Activated CD4-positive, alpha-beta T cell treated with anti-CD3 and anti-CD28 coated beads, Interleukin-2, amount 50 U/mL, for 24 hours (primary cell): ENCODE measurements at places on chromosomes 1 and 21.

GRCh38 chr21:42844411-42845113 is 34.8 kb downstream of the WDR4 start:
- no peak for DNase-seq

DNA sequence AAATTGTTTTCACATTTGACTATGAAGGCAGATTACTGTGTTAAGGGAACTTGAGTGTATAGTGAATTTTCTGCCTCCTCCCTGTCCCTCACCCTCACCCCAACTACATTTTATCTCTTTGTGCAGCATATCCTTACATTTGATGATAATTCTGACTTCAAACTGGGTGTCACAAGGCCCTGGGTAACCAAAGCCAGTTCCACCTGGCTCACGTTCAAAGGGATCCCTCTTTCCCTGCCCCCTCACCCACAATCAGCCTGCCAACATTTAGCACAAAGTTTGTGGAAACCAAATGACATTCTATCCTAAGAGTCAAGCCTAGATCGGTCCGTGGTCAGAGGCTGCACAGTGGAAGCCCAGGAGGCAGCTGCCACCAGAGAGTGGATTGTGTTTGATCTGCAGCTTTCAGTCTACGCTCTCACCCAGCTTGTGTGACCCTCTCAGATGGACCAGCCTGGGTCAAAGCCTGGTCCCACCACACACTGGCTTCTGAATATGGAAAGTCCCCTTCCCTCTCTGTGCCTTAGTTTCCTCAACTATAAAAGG is 10.3 kb downstream of the KIAA0040 start:
- DNase-seq, result no peak

DNA sequence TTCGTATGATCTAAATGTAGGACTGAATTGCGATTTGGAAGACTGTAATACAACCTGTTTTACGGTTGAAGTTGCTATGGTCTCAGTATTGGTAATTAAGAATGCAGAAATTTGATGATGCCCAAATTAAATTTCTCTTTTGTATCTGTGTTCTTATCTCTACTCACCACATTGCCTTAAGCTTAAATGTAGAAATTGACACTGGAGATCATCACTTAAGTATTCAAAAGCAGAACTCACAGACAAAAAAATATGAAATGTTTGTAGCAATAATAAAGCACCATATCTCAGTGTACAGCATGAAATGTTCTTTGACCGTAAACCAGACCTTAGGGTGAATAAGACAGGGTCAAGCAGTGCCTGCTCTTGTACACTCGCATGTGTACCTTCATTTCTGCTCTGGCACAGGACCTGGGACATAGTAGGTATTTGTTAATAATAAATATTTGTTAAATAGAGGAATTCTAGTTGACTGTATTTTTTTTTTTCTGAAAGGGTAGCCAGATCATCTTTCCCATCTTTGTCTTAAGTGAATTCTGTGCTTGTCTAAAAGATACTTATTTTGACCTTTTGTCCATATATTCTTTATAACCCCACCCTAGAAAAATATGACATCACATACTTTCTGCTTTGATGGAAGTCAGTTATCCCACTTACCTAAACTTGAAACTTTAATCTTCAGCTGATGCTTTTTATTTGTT is 1.5 kb downstream of the CDC7 start:
- DNase-seq, result no peak

DNA sequence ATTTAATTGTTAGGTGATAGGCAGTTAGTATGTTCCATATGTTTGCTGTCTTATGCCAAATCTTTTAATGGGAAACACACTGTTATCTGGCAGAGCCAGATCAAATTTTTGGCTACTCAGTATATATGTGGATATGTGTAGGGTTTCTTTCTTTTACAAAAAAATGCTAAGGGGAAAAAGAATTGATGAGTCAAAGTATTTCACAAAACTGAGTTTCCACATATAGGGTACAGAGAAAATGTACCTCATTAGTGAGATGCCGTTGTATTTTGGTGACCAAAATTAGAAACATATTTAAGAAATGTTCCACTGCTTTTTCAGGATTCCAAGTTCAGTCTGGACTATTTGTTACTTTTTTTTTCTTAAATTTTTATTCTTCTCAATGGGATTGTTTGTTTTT is 201.2 kb upstream of the PTGFR start:
- DNase-seq, result no peak

- DNase-seq, result no peak
Measured at GRCh38 chr21:25809013-25809412, 74.2 kb downstream of the GABPA start.

DNA sequence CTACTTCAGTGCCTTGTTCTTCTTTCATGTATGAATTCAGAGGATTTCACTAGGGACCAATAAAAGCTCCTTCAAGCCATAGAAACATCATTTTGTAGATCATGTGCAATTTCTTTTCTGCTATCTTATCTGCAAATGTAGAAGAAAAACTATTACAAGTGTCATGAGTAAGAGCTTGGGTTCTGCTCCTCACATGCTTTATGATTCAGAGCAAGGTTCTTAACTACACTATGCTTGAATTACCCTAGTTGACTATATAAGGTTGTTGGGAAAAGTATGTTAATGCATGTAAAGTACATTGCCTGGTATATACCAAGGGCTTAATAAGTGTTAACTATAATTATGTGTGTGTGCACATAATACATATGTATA is 91.4 kb upstream of the S1PR1 start:
- no peak for DNase-seq

GRCh38 chr1:110450929-110451328 is at the start of gene PROK1:
Gene PROK1 (plus strand): TSS chr1:110451149. CDS start chr1:110451217, 68 bp downstream.
- no peak for DNase-seq

- no peak for DNase-seq
Measured at GRCh38 chr21:40732253-40733023, 114.5 kb downstream of the DSCAM start.

DNA sequence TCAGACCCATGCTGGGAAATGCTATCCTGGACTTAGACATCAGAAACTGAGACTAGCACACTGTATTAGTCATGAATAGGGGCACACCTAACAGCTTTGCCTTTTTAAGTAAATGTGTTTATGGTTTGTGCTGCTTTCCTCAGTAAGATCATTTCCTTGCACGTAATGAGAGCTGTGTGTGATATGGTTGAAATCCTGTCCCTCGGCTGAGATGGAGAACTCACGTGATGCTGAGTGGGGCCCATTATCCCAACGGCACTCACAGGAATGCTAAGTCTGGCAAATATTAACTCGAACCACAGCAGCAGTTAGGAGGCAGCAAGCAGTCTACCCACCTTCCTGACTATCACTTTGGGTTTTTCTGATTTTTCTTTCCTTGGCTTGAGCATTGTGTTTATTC is 38.2 kb downstream of the BCL9 start:
- no peak for DNase-seq

- no peak for DNase-seq
Measured at GRCh38 chr1:228865627-228866330, 130.5 kb downstream of the RHOU start.
